ENCODE measurements at places on chromosomes 7 and 10. TPM values are rescaled to one million over a fixed set of nuclear protein-coding genes. Genes with fewer than 3 reads are reported as not detected.

Gene GIMAP4
- total RNA-seq: 23.0 TPM

Gene TMEM176A
- total RNA-seq: 28.1 TPM

Gene KIAA1549
- 3.0 TPM for total RNA-seq

Gene CLRN3
- not detected for total RNA-seq

Gene CCDC71L
- total RNA-seq: 13.9 TPM

- no peaks in the 10 kb centered on the region for H3K27me3 ChIP-seq
- DNase-seq: no peak
- H3K27ac ChIP-seq: no peak overlapping the region
- no peaks in the 10 kb centered on the region for H3K4me1 ChIP-seq
- H3K36me3 ChIP-seq: no peaks in the 10 kb centered on the region
These were observed 2.1 kb downstream of the MACC1 start for GRCh38 chr7:20214921-20215669.

GRCh38 chr10:5390607-5391205 lies 13.9 kb downstream of the TUBAL3 start:
- no peak overlapping the region for H3K27ac ChIP-seq
- no peaks in the 10 kb centered on the region for H3K27me3 ChIP-seq
- no peak for DNase-seq
- H3K4me3 ChIP-seq: no peak overlapping the region
- H3K4me1 ChIP-seq: no peaks in the 10 kb centered on the region

GRCh38 chr10:70585578-70586169 lies 16.9 kb downstream of the PRF1 start:
- no peaks in the 10 kb centered on the region for H3K4me1 ChIP-seq

GRCh38 chr10:109924967-109925620 lies 1.8 kb upstream of the XPNPEP1 start:
- H3K4me1 ChIP-seq: peaks cover 23% of the 10 kb centered on the region
- no peak for DNase-seq
- no peaks in the 10 kb centered on the region for H3K36me3 ChIP-seq
- no peak overlapping the region for H3K4me3 ChIP-seq
- no peaks in the 10 kb centered on the region for H3K27me3 ChIP-seq

GRCh38 chr10:47012214-47012613 lies 101.0 kb downstream of the PTPN20 start:
- H3K27ac ChIP-seq: no peak overlapping the region
- no peak for DNase-seq
- H3K4me1 ChIP-seq: no peaks in the 10 kb centered on the region

DNA sequence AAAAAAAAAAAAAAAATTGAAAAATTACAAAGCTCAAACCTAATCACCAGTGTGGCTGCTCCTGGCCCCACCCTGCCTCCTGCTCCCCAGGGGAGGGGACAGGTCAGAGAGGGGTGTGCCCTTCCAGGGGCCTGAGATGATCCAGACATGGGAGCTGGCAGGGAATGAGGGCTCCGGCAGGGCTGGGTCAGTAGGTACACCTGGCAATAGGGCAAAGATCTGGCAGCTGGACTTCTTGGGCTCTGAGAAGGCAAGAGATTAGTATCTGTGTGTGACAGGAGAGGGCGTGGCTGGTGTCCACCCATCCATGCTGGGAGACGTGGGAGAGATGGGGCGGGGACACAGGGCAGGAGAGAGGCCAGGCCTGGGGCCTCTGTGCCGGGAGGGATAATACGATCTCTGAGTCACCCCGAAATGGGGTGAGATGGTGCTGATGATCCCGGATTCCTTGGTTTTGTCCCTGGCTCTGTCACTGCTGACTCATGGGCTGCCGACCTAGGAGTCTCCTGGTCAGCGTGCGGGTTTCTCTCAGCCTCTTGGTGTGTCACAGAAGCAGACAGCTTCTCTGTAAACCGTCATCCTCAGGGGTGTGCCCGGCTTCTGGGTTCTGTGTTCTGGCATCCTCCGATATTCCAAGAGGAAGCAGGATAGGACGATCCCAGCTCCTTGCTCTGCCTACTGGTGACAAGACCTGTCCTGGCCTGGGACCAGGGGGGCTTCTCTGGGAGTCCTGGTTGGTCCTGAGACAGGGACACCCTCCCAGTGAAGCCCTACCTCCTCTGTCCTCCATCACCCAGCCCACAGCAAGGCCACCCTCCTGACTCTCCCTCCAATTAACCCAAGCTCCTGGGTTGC lies 8.2 kb upstream of the CLDN4 start:
- H3K4me1 ChIP-seq: peaks cover 14% of the 10 kb centered on the region
- peak; percentile 74 for DNase-seq
- H3K27me3 ChIP-seq: no peaks in the 10 kb centered on the region
- no peak overlapping the region for H3K27ac ChIP-seq

- H3K4me3 ChIP-seq: peak overlapping the region; percentile 62
- peak overlapping the region; percentile 51 for H3K27ac ChIP-seq
- peak; percentile 92 for DNase-seq
- H3K4me1 ChIP-seq: peaks cover 10% of the 10 kb centered on the region
- H3K36me3 ChIP-seq: no peaks in the 10 kb centered on the region
- H3K27me3 ChIP-seq: peaks cover 12% of the 10 kb centered on the region
These were observed 109.4 kb upstream of the LANCL2 start for GRCh38 chr7:55255496-55256445.

- no peaks in the 10 kb centered on the region for H3K4me1 ChIP-seq
- peak; percentile 17 for DNase-seq
- no peak overlapping the region for H3K4me3 ChIP-seq
- no peaks in the 10 kb centered on the region for H3K36me3 ChIP-seq
These were observed 4.9 kb upstream of the YKT6 start for GRCh38 chr7:44195889-44196288.

GRCh38 chr7:3386423-3387190 lies 85.6 kb downstream of the SDK1 start:
- H3K27me3 ChIP-seq: no peaks in the 10 kb centered on the region
- no peak for DNase-seq
- H3K4me3 ChIP-seq: no peak overlapping the region
- H3K4me1 ChIP-seq: peaks cover 8% of the 10 kb centered on the region

GRCh38 chr7:82762880-82763279 lies 319.3 kb upstream of the CACNA2D1 start:
- no peaks in the 10 kb centered on the region for H3K4me1 ChIP-seq
- DNase-seq: no peak
- H3K36me3 ChIP-seq: no peaks in the 10 kb centered on the region
- H3K27ac ChIP-seq: no peak overlapping the region
- H3K27me3 ChIP-seq: no peaks in the 10 kb centered on the region
- no peak overlapping the region for H3K4me3 ChIP-seq

DNA sequence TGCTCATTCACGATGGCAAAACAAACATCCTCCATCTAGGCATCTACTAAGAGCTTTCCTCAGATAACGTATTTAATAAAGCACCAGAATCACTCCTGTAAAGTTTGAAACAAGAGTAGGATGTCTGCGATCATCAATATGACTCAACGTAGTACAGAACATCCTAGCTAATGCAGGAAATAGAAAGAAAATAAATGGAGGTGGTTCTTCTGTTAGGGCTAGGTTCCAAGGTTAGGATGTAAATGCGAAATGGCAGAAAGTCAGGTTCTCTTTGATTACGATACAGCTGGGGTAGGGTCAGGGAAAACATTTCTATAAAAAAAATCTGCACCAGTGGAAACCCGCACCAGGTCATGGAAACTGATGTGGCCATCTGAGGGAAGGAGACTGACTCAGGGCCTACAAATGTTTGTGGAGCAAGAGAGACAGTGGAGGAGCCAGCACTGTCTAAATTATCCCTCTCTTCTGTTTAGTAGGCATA lies 29.1 kb downstream of the CCDC6 start:
- H3K36me3 ChIP-seq: no peaks in the 10 kb centered on the region
- no peak overlapping the region for H3K4me3 ChIP-seq
- peaks cover 64% of the 10 kb centered on the region for H3K4me1 ChIP-seq
- no peaks in the 10 kb centered on the region for H3K27me3 ChIP-seq
- no peak for DNase-seq

DNA sequence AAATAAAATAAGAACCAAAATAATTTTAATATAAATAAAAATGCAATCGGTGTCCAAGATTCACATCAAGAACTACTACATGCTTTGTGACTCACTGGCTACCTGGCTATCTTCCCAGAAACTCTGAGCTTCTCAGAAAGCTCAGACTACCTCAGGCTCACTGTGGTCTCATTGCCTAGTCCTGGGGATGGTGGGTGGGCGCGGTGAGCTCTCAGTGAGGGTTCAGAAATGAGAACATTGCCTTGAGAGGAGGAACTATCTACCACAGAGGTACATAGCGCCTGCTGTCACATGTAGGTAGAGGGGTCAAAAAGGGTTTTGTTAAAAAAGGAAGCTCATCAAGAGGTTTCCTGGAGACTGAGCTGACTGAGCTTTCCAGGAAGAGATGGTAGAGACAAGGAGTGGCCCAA lies 108.0 kb downstream of the WDFY4 start:
- H3K4me1 ChIP-seq: peaks cover 17% of the 10 kb centered on the region
- no peak for DNase-seq
- no peak overlapping the region for H3K4me3 ChIP-seq
- no peaks in the 10 kb centered on the region for H3K36me3 ChIP-seq
